ENCODE measurements at places on chromosomes 16 and 17. TPM values are rescaled to one million over a fixed set of nuclear protein-coding genes. Genes with fewer than 3 reads are reported as not detected.

- H3K36me3 ChIP-seq, result no peaks in the 10 kb centered on the region
- peaks cover 20% of the 10 kb centered on the region for H3K4me1 ChIP-seq
- H3K27ac ChIP-seq, result no peak overlapping the region
- peaks cover 24% of the 10 kb centered on the region for H3K27me3 ChIP-seq
Measured at GRCh38 chr17:39753514-39754160, 15.9 kb downstream of the GRB7 start.

GPR139 gene
- total RNA-seq, result not detected

DNA sequence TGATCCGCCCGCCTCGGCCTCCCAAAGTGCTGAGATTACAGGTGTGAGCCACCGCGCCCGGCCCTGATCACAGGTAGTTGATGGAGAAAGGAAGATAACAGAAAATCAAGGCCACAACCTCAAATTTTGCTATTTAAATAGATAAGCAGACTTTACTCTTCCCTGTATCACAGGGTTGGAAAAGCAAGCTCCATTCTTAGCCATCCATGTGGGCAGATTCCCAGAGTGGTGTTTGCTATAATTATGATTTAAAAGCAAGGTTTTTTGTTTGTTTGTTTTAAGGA is 44.4 kb downstream of the TUBD1 start:
- H3K4me3 ChIP-seq, result no peak overlapping the region
- no peak for DNase-seq
- peak overlapping the region; percentile 86 for H3K27ac ChIP-seq
- H3K27me3 ChIP-seq, result no peaks in the 10 kb centered on the region

DNA sequence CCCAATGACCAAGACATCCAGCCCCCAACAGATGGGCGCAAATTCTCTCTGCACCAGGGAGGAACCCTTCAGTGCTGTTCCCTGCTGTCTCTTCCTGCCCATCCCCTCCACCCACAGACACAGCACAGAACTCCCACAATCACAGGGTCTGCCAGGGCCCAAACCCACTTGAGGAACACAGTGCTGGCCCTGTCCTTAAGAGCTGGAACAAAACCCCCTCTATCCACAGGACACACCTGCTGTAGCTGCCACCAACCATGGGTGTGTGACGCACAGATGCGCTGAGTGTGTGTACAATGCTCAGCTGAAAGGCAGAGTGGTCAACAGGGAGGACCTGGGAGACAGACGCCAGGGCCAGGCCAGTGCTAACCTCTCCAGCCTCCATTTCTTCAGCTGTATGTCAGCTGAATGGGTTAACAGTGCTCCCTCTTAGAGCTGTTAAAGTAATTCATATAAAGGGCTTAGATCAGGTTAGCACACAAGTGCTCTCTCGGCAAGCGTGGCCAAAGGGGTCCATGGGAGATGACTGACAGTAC is 62.1 kb downstream of the AMFR start:
- H3K27me3 ChIP-seq, result no peaks in the 10 kb centered on the region
- no peak overlapping the region for H3K4me3 ChIP-seq
- peaks cover 4% of the 10 kb centered on the region for H3K4me1 ChIP-seq
- no peak overlapping the region for H3K27ac ChIP-seq

- DNase-seq, result no peak
- H3K27ac ChIP-seq, result peak overlapping the region; percentile 5
- H3K4me1 ChIP-seq, result peaks cover 37% of the 10 kb centered on the region
- peaks cover 8% of the 10 kb centered on the region for H3K36me3 ChIP-seq
Measured at GRCh38 chr17:73226556-73227172, 33.8 kb downstream of the COG1 start.

- H3K4me1 ChIP-seq, result peaks cover 59% of the 10 kb centered on the region
- no peaks in the 10 kb centered on the region for H3K27me3 ChIP-seq
- H3K4me3 ChIP-seq, result peak overlapping the region; percentile 82
- no peak for DNase-seq
- H3K36me3 ChIP-seq, result peaks cover 5% of the 10 kb centered on the region
- H3K27ac ChIP-seq, result peak overlapping the region; percentile 79
Measured at GRCh38 chr17:73304438-73304837, 7.4 kb downstream of the CDC42EP4 start.

ODAD4 gene
- 4.5 TPM for total RNA-seq

DNA sequence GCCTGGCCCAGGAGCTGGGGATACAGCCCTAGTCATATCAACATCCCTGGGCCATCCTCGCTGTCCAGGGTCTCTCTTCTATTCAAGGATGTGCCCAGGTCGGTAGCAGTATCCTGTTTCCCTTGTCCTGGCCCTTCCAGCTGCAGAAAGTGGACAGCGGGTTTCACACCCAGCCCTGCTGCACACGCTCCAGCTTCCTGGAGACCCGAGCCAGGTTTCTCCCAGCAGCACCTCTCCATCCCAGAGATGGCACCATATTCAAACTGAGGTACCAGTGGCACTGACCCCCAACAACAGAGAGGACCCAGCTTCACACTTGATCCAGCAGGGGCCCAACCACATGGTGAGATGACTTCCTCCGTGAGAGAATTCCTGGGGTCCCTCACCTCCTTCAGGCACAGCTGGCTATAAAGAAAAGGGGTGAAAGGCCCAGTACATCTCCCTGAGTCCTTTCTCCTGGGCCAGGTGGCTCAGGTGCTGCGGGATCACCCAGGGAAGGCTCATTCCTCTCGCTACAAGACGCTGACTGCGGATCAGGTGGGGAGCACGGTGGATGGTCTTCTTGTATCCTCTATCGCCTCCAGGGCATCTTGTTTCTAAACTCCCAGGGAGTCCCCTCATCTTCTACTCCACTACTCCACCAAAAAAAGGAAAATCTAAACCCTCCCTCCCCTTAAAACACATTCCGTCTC is 1.4 kb downstream of the CUEDC1 start:
- peaks cover 3% of the 10 kb centered on the region for H3K27me3 ChIP-seq
- H3K4me3 ChIP-seq, result peak overlapping the region; percentile 90
- H3K36me3 ChIP-seq, result peaks cover 3% of the 10 kb centered on the region

DNA sequence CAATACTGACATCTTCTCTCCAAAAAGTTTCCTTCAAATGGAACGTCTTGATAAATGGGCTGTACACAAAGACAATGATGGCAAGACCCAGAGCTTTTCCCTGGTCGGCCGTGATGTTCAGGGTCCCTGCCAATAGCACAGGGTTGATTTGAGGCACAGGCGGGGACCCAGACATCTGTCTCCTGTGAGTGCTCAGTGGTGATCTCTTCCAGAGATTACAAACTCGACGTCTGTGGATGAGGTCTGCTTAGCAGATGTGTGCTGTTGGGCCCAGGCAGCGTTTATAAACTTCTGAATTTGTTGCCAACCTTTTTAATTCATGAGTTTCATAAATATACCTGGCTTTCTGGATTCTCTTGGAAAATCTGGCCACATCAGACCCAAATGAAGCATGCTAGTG is 14.9 kb downstream of the CPPED1 start:
- H3K4me1 ChIP-seq, result no peaks in the 10 kb centered on the region
- H3K27ac ChIP-seq, result no peak overlapping the region
- H3K4me3 ChIP-seq, result no peak overlapping the region
- no peak for DNase-seq
- H3K27me3 ChIP-seq, result no peaks in the 10 kb centered on the region

- H3K4me1 ChIP-seq, result peaks cover 11% of the 10 kb centered on the region
- DNase-seq, result no peak
- H3K27me3 ChIP-seq, result no peaks in the 10 kb centered on the region
- no peak overlapping the region for H3K4me3 ChIP-seq
- no peaks in the 10 kb centered on the region for H3K36me3 ChIP-seq
Measured at GRCh38 chr17:18028952-18029540, 9.9 kb downstream of the ATPAF2 start.

GRCh38 chr16:9362050-9362449 is 270.6 kb downstream of the HAPSTR1 start:
- no peaks in the 10 kb centered on the region for H3K36me3 ChIP-seq
- no peak overlapping the region for H3K4me3 ChIP-seq
- peaks cover 12% of the 10 kb centered on the region for H3K27me3 ChIP-seq
- no peak for DNase-seq

CLDN9 gene
- total RNA-seq, result 3.4 TPM

SLC46A1 gene
- 29.6 TPM for total RNA-seq

EVI2A gene
- total RNA-seq, result not detected

- DNase-seq, result no peak
- no peak overlapping the region for H3K4me3 ChIP-seq
- H3K4me1 ChIP-seq, result peaks cover 29% of the 10 kb centered on the region
- H3K27ac ChIP-seq, result no peak overlapping the region
- peaks cover 34% of the 10 kb centered on the region for H3K36me3 ChIP-seq
- H3K27me3 ChIP-seq, result no peaks in the 10 kb centered on the region
Measured at GRCh38 chr17:57327176-57327970, 71.0 kb downstream of the MSI2 start.

USH1G gene
- 0.56 TPM for total RNA-seq

KRTAP2-3 gene
- total RNA-seq, result 0.98 TPM

DNA sequence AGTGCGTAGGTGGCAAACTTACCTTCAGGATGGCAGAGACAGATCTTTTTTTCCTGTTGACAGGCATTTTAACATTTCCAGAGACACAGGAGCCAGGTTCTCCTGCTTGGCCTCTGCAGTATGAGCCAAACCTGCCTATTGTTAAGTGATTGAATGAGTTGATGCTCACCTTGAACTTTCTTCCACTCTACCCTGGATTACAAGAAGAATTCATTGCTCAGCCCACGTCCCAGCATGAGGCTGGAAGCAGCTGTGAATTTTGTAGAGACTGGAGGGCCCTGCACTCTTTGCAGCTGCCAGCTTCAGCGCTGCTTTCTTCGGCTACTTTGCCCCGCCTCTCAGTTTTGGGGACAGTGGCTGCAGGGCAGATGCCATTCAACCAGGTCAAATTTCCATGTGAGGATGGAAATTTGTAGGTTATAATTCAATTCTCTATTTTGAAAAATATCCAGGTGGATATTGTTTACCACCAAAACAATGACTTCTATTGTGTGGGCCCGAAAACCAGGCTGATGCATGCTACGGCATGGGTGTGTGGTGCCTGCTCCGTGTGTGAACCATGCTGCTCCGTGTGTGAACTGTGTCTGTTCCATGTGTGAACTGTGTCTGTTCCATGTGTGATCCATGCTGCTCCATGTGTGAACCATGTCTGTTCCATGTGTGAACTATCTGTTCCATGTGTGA is 75.2 kb upstream of the METTL9 start:
- peaks cover 1% of the 10 kb centered on the region for H3K36me3 ChIP-seq
- no peak overlapping the region for H3K4me3 ChIP-seq
- no peak for DNase-seq
- no peak overlapping the region for H3K27ac ChIP-seq
- H3K4me1 ChIP-seq, result peaks cover 24% of the 10 kb centered on the region

ST6GALNAC2 gene
- 10.4 TPM for total RNA-seq

DNA sequence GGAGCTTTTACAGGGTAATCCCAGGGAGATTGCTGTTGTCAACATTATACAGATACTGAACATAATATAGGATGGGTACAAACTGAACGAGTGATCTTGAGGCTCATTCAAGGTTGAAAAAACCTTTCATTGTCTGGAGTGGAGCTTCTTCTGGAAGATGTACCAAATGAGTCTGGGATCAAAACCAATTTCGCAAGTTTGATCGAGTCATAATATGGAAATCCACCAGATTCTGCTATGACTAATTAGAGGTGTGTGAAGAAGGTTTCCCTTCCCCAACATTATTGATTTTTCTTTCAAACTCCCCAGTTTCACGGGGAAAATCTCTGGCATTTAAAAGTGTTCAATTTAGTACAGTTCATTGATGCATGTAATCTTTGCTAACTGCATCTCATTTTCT is 324.1 kb downstream of the ZFHX3 start:
- DNase-seq, result no peak
- no peaks in the 10 kb centered on the region for H3K36me3 ChIP-seq
- H3K27ac ChIP-seq, result no peak overlapping the region
- H3K27me3 ChIP-seq, result no peaks in the 10 kb centered on the region
- no peak overlapping the region for H3K4me3 ChIP-seq

- H3K27me3 ChIP-seq, result no peaks in the 10 kb centered on the region
- DNase-seq, result no peak
- no peak overlapping the region for H3K27ac ChIP-seq
- peaks cover 5% of the 10 kb centered on the region for H3K4me1 ChIP-seq
- H3K36me3 ChIP-seq, result no peaks in the 10 kb centered on the region
- no peak overlapping the region for H3K4me3 ChIP-seq
Measured at GRCh38 chr17:11178581-11178980, 62.4 kb upstream of the SHISA6 start.

DNA sequence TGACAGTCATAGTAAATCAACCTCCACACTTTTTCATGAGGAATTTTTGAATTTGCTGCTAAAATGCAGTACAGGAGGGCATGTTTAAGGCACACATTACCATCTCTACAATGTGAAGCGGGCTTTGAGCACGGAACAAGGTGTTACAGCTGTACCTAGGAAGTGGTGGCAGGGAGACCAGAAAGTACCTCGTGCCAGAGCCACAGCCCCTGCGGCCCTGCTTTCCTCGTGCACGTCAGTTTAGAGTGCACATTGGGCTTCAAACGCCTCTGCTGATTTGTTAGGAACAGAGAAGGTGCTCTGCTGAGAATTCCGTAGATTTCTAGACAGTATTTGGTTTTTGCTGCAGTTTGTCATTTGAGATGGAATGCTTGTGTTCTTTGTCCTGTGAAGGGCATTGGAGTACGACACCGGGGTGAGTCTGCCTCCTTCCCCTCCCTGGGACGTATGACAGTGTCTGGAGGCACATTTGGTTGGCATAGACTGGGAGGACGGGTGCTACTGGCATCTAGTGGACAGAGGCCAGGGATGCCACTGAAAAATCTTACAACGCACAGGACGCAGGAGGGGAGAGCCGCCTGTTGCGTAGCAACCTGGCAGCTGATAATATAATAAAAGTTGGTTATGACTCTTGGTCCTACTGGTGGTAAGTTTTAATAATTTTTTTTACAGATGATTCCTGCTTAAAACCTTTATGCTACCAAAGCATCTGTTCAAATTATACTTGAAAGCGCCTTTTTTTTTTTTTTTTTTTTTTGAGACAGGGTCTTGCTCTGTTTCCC is 9.1 kb downstream of the FOXK2 start:
- peaks cover 42% of the 10 kb centered on the region for H3K4me1 ChIP-seq
- peak overlapping the region; percentile 34 for H3K27ac ChIP-seq
- no peak for DNase-seq
- H3K36me3 ChIP-seq, result peaks cover 3% of the 10 kb centered on the region

GRCh38 chr17:7394452-7395191 is at the start of gene PLSCR3:
Gene PLSCR3, minus strand, starts transcription at chr17:7394525. Its CDS starts 415 bp downstream, at chr17:7394110.
- H3K4me3 ChIP-seq, result peak within 1 kb of the TSS; percentile 96
- H3K27ac ChIP-seq, result peak within 1 kb of the TSS; percentile 89
- H3K4me1 ChIP-seq, result peaks cover 6% of the 10 kb centered on the region
- peak; percentile 90 for DNase-seq
- H3K36me3 ChIP-seq, result peaks cover 5% of the 10 kb centered on the region

TMEM170A gene
- 46.4 TPM for total RNA-seq

- H3K4me3 ChIP-seq, result no peak overlapping the region
- no peak overlapping the region for H3K27ac ChIP-seq
Measured at GRCh38 chr17:35519439-35519838, 18.0 kb downstream of the SLFN12L start.

DNA sequence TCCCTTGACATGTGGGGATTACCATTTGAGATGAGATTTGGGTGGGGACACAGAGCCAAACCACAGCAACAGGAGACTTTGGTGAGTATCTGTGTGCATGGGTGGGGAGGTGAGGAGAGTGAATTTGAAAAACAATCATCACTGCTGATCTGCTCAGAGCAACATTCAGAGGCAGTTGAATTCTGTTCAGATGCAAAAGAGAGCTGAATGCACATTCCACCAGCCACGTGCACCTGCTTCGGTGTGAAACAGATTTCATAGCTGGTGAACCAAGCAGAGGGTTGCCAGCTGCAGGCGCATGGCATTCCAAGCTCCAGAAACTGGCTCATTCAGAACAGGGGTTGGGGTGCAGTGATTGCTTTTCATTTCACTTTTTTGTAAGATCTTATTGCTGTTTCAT is 233.1 kb upstream of the FOXF1 start:
- no peaks in the 10 kb centered on the region for H3K36me3 ChIP-seq
- H3K27ac ChIP-seq, result no peak overlapping the region
- peaks cover 86% of the 10 kb centered on the region for H3K27me3 ChIP-seq
- DNase-seq, result peak; percentile 10
- no peak overlapping the region for H3K4me3 ChIP-seq
